Activated CD8-positive, alpha-beta memory T cell treated with anti-CD3 and anti-CD28 coated beads for 1 hour (primary cell): ENCODE measurements at places on chromosomes 6 and 20.

DNA sequence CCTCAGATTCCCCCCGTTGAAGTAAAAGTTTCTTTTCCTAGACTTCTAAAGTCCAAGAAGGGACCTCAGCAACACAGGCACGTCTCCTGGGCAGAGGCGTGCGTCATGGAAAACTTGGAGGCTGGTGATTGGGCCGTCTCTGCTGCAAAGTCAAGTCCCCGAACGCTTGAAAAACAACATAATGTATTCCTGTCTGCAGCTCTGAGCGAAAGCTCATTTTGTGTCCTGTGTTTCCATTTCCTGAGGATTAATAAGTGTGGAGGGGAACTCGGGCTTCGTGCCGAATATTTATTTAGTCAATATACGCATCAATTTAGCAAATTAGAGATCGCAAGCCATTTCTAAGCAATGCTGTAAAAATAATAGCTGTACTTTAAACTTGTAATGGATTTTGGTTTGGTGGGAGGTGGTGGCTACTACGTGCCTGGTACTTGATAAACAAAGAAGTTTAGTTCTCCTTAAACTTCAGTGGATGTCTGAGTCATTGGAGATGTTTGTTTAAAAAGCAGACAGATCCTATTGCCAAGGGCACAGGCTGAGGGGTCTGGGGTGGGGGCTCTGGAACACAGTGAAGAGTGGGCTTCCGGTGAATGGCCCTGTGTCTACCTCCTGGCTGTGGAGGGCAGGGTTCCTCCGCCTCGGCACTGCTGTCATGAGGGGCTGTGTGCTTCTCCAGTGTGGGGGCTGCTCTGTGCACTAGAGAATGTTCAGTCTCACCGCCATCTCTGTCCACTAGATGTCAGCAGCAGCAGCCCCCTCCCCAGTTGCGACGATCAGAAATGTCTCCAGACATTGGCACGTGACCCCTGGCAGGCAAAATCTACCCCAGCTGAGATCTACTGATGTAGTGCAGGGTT is 21.8 kb downstream of the PCK1 start:
- no peak for DNase-seq

GRCh38 chr6:39669973-39670342 is 55.2 kb downstream of the KIF6 start:
- no peak for DNase-seq

DNA sequence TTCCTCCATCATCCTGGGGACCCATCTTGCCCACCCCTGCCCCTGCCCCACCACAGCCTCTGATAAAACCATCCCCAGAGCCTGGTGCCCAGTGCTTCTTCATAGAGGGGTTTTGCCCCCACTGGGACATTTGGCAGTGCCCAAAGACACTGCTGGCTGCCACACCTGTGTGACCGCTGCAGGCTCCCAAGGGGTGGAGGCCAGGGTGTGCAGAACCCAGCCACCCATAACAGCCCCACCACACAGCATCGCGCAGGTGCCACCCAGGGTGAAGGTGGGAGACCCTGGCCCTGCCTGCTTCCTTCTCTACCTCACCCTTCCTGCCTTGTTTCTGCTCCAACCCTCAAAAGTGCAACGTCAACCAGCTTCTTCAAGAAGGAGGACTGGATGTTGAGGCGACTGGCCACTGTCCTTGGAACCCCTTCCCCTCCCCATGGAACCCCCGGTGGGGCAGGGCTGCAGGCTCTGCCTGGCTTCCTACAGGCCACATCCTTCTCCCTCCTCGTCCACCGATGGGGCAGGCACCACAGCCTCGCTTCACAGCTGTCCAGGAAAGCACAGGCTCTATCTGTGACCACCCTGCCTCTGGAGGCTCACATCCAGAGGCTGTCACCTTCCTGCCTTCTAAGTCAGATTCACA is 79.2 kb upstream of the MPC1 start:
- no peak for DNase-seq

DNA sequence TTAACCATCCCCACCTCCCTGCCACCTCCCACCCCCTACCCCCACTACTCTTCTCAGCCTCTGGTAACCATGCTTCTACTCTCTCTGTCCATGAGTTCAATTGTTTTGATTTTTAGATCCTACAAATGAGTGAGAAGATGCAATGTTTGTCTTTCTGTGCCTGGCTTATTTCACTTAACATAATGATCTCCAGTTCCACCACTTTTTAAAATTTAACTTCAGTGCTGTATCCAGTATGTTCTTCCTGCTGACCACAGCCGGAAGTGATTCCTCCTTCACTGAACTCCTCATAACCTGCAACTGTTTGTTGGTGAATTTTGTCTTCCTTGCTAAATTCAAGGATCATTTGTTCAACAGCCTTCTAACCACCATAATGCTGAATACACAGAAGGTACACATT is 3.9 kb downstream of the MAP7 start:
- DNase-seq = no peak

DNA sequence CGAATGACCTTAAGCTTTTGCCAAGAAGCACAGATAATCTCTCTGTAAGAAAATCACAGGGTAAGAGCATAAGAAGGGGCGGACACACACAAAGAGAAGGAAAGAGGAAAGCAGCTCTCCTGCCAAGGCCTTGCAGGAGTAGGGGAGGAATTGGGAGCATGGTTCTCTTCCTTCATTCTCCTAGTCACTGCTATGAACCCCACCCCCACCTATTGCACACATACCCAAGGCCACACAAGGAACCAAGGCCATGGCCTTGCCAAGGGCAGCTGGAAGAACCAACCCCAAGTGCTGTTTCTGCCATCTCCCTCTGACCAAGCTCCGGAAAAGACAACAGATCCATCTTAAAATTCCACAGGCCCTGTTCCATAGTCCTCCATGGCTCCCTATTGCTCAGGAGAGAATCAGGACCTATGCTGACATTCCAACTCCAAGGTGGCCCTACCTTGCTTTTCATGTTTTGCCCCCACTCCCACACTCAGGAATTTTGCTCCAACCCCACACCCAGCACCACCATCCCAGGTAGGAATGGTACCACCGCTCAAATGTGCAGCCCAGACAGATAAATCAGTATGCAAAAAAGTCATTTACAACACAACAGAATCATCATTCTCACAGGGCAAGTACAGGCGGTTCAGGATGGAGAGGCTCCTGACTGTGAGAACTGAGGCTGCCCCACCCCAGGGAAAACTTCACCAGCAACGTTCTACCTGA is 31.3 kb downstream of the TRAM2 start:
- DNase-seq = no peak

DNA sequence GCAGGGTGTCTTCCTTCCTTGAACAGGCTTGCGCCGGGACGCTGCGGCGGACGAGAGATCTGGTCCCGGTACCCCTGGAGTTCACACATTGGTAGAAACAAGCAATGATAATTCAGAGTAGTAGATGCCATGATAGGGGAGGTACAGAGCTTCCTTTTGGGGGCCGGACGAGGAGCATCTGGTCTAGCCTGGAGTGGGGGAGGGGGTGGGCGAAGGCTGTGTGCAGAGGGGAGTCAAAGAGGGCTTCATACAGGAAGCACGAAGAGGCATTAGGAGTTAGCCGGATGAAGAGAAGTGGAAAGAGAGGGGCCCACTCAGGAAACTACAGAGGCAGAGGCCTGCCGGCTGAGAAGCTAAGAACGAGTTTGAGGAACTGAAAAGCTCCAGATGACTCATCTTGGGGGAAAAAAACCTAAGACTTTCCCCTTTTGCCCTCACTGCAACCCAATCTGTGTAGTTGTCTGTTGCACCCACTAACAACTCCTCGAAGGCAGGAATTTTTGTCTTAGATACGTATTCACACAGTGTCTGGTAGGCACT is 611 bp downstream of the CNPY3 start:
- DNase-seq = peak; percentile 12

- no peak for DNase-seq
Observed at GRCh38 chr6:56475736-56476457, 166.8 kb downstream of the DST start.

GRCh38 chr6:130610303-130610702 is 216.9 kb upstream of the SMLR1 start:
- no peak for DNase-seq

- no peak for DNase-seq
Observed at GRCh38 chr6:116047173-116047933, 13.3 kb downstream of the FRK start.

DNA sequence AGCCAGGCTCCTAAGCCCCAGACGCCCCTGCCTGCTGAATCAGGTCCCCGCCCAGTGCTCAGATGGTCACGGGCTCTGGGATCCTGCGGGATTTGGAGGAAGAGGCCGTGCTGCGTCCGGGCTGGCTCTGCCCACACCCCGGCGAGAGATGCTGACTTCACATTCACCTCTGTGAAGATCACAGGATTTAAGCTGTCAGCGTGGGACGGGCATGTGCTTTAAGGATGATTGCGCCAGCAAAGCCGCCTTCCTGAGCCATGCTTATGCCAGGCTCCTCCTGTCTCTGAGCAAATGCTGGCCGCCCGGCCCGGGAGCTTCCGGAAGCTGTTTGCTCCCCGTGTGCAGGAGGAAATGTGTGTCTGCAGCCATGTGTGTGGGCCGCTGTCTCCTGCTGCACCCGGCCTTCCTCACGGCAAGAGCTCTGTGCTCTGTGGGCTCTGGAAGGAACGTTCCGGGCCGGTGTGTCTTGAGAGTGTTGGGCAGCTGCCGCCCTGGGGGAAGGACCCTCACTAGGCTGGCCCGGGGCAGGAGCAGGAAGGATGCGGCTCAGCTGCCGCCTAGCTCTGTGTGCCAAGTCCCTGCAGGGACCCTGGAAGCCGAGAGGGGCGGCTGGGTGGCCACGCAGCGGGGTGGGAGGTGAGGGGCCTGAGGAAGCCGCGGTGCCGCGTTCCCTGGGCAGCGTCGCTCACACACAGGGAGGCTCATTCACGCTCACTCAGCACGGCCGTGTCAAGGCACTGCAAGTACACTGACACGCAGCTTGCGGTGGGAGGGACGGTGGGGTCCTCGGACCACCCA is 19.0 kb upstream of the BHLHE23 start:
- no peak for DNase-seq

DNA sequence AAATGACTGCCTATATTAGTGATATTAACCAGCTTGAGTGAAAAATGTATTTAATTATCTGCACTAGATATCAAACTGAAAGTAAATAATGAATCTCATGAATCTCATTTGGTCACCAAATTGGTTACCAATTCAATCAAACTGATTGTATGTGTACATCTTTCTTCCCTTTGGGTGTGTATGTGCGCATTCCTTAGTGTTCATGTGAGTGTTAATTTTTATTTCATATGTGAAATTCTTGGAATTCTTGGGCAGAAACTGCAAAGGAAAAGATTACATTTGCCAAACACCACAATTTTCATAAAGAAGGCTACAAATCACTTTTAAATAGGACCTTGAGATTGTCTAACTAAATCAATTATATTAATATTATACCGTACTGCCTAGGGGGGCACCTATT is 648.4 kb upstream of the MARCKS start:
- no peak for DNase-seq

DNA sequence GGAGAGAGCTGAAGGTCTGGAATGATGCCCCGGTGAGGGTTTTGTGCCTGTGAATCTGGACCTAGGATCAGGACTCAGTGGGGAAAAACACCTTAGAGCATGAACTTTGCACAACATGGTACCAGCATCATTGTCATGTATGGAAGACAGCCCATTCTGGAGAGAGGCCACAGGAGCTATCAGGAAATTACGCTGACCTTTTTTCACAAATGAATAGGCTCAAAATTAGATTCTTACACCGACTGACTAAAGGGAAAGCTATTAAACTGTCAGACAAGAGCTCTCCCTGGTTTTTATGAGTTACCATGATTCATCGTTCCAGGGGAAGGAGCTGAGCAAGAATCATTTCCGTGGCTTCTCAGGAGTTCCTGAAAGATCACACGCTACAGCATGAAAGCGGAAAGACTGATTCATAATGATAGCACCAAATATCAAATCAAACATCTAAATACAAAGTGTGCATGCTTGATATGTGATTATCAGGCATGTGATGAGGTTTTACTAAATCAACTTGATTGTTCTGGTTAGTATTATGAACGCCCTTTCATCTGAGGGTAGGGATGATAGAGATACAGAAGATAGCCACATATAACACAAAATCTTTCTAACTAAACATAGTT is 224.9 kb upstream of the SMLR1 start:
- no peak for DNase-seq

DNA sequence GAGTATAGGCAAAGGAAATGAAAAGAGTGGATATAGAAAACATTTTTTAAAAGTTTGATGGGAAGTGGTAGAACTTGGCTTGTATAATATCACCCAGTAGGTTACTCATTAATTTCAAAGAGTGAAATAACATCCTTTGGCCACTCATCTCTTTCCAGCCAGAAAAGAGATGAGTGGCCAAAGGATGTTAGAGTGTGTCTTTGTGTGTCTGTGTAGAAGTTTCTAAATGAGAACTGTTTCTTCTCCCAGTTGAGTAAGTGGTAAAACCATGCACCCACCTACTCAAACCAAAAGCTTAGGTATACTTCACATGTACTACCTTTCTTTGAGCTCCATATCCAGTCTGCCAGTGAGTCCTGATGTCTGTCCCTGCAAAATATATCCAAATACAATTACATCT is 47.7 kb upstream of the TMEM244 start:
- DNase-seq = no peak

GRCh38 chr6:11437824-11438459 is 99.6 kb upstream of the TMEM170B start:
- DNase-seq = no peak

DNA sequence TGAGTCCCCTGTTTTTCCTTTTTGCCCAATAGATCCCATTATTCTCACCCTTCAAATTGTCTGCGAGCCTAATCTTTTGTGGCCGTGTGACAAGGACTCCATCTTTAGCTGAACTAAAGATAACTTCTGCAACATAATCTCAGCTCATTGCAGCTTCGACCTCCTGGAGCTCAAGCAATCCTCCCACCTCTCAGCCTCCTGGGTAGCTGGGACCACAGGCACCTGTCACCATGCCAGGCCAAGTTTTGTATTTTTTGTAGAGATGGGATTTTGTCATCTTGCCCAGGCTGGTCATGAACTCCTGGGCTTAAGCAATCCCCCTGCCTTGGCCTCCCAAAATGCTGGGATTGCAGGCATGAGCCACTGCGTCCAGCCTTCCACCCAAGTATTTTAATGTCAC is 161.0 kb downstream of the GJA1 start:
- DNase-seq = no peak

- no peak for DNase-seq
Observed at GRCh38 chr6:111661541-111662061, 55.9 kb upstream of the TRAF3IP2 start.

DNA sequence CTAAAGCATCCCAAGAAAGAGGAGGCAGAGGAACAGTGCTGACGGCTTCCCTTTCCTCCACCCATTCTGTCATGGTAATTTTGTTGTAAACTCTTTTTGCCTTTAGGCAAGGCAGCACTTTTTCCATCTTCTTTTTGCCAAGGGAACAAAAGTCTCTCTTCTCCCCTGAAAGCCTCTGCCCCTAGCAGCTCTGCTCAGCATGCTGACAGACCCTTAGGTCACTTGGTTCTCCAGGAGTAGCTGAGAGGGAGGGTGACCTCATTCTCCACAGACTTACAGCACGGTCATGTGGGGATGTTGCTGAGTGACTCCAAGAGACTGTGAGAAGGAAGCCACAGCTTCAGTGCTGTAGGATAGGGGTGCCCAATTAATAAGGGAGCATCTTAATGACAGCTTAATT is 81.1 kb upstream of the RALGAPA2 start:
- DNase-seq = no peak

- no peak for DNase-seq
Observed at GRCh38 chr6:52014391-52014790, 73.0 kb downstream of the PKHD1 start.
